ENCODE measurements at places on chromosomes 6 and 20.

DNA sequence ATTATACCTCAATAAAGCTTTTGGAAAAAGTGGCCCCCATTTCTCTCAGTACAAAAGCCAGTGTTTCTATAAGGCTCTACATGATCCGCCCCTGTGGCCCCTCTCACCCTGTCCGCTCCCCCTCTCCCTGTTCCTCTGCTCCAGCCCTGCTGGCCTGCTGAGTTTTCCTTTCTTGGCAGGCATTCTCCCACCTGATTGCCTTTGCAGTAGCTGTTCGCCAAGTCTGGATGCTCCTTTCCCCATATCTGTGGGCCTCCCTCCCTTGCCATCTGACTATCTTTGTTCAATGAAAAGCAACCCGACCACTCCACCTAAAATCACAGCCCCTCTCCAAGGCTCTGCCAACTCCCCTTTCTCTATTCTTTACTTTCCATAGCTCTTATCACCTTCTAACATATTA lies 33.2 kb downstream of the CDH22 start:
- no peak for DNase-seq

DNA sequence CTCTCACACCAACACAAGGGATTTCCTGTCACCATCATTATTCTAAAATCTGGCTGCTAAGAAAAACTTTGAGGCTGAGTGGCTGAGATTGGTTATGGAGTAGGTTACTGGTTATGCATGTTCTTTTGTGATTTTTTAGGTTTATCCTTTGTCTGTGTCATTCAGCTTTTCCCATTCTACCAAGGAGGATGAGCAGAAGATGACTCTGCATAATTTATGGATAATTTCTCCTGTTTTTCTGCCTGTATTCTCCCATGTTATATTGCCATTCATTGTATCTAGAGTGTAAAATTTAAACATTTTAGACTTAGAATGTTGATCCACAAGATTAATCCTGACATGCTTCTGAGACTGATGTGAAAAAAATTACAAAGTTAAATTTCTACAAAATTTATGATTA lies 67.8 kb downstream of the SOBP start:
- no peak for DNase-seq

DNA sequence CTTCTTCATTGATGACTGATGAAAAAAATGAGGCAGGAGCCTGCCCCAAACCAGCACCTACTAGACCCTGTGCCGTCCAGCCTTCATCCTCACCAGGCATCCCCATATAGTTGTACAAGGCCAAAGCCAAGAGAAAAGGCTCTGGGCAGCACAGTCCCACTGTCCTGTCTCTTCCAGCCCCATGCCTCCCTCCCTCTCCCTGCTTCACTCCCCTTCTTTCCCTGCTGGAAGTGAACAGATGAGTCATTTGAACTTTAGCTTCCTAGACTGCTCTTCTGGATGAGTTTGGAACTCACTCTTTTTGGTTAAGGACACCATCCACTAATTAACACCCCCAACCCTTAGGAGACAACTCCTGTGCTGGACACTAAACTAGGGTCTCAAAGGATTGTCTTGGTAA lies 235.2 kb downstream of the LRFN2 start:
- DNase-seq: no peak

GRCh38 chr20:50813801-50814200 lies 18.9 kb downstream of the BCAS4 start:
- DNase-seq: no peak

DNA sequence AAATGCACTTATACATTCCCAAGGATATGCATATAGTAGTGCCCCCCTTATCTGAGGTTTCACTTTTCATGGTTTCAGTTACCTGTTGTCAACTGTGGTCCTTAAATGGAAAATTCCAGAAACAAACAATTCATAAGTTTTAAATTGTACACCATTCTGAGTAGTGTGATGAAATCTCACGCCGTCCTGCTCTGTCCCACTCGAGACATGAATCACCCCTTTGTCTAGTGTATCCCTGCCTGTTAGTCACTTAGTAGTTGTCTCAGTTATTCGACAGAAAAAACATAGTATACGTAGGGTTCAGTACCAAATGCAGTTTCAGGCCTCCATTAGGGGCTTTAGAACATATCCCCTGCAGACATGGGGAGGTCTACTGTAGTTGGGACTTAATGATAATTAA lies 57.0 kb downstream of the MAP1LC3A start:
- DNase-seq: peak; percentile 34

DNA sequence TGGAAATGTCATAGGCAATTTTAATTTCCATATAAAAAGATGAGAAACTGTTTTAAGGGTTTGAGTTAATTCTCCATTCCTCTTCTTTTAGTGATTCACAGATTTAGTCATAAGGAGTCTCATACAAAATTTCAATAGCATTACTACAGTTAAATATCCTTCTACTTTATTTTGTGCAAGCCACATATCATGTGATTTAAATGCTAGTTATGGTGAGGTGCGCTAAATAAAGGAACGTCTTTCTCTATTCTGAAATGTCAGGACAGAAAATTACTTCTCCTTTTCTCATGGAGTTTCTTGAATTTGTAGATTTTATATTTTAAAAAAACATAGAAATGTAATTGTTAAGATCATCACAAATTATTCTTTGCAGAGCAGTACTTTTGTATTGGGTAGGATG lies 50.0 kb upstream of the SUPT3H start:
- DNase-seq: no peak

DNA sequence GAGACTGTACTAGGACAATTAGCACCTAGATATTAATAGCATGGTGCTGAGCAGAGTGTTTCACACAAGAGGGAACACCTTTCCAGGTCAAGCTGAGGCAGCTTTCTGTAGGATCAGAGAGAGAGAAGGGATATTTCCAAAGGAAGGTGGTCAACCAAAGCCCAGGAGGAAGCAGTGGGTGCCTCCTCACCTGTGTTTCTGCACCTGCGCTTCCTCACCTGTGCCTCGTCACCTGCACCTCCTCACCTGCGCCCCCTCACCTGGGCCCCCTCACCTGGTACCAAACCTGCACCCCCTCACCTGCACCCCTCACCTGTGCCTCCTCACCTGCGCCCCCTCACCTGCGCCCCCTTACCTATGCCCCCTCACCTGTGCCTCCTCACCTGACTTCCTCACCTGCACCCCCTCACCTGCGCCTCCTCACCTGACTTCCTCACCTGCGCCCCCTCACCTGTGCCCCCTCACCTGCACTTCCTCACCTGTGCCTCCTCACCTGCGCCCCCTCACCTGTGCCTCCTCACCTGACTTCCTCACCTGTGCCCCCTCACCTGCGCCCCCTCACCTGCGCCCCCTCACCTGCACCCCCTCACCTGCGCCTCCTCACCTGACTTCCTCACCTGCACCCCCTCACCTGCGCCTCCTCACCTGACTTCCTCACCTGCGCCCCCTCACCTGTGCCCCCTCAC lies 67.9 kb downstream of the TTLL2 start:
- no peak for DNase-seq

DNA sequence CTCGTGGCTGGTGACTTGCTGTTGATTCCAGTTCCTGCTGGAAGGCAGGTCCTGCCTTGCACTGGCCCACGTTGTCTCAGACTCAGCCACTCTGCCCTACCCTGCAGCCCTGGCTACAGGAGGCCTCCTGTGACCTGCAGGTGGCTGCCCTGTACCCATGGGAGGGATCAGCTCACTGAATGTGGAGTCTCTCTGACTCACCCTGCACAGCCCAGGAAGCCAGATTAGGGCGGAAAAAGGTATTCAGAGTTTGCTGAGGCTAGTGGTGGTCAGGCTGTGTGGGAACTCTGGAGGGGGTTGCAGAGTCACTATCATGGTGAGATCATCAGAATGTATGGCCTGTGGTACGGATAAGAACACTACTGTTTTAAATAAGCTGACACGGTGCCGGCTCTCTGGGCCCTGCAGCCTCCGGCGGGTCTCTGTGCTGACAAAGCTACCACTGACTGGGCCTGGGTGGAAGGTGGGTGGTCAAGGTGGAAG lies 24.7 kb upstream of the PYGB start:
- peak; percentile 98 for DNase-seq

GRCh38 chr20:57076951-57077350 lies 189.5 kb downstream of the BMP7 start:
- DNase-seq: no peak

DNA sequence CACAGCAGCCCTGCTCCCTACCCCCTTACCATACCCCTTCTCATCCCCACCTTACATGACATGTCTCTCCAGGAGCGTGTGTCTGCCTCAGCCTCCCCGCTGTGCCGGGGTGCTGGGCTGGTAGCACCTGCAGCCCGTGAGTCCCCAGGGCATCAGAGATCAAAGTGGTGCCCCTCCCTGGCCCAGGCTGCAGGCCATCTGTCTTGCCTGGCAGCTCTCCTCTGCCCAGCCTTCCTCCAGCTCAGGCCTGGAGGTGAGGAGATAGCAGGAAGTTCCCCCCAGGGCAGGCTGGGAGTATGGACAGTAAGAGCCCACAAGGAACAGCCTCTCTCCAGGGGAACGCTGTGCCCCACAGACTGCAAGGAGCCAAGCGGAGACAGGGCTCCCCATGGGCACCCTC lies 35.3 kb downstream of the GRM4 start:
- no peak for DNase-seq

- DNase-seq: no peak
Measured at GRCh38 chr20:2152317-2152716, 50.7 kb downstream of the STK35 start.

Data from brain microvascular endothelial cell (primary cell).